Common myeloid progenitor, CD34-positive (primary cell): ENCODE measurements at places on chromosomes 7 and 10.

- no peak for DNase-seq
These were observed 946.0 kb downstream of the NRG3 start for GRCh38 chr10:82821043-82821442.

DNA sequence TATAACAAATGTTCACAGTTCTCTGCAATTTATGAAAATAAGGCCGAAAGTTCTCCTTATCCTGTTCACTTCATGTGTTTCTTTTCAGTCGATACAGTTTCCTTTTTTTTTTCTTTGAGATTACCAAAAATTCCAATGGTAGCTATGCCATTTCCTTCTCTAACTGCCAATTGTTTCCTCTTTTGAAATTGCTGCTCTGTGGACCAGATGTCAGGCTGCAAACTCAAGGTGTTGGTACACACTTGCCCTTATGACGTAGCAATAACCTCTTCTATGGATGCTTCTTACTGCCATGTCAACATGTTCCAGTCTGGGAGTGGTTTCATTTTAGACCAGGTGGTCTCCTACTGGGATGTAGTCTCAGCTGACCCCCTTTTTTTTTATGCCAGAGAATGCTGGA lies 52.9 kb downstream of the CASD1 start:
- peak; percentile 26 for DNase-seq

DNA sequence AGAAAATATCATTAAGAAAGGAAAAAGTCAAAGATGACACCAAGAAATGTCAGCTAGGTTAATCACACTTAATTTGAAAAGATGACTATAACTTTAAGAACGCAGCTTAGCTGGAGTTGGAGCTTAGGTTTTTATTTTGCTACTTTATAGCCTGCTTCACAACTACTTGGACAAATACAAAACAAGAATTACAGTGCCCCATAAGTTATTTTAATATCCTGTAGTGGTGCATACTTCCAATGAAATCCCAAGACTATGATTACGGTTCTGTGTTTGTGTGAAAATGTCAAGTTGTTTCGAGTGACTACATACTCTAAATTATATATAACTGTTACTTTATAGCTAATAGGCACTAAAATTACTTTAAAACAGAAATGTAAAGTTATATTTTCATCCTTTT lies 244.6 kb upstream of the MGMT start:
- DNase-seq = no peak

DNA sequence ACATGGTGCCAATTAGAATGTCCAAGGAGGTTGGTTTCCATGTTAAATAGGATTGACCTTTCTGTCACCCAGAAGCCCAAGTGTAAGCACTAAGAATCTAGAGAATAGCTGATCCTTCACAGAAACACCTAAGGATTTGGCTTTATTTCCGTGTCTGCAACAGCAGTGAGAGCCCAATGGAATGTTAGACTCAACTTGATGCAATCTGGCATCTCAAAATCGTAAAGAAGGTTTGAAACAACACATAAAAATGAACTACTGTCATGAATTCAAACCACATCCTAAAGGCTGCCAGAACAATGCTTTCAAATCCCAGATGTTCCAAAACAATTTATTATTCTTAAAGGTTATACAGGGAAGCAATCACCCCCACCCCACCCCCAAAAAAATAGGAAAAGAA lies 18.6 kb downstream of the PPP1R3C start:
- no peak for DNase-seq

- no peak for DNase-seq
These were observed 50.0 kb upstream of the CAMK1D start for GRCh38 chr10:12299222-12299965.

GRCh38 chr10:6091630-6092029 lies 2.8 kb downstream of the RBM17 start:
- DNase-seq = peak; percentile 49

- DNase-seq = no peak
These were observed 4.7 kb downstream of the ZNF503 start for GRCh38 chr10:75396631-75397495.
